ENCODE measurements at places on chromosomes 4 and X.

- DNase-seq: no peak
Observed at GRCh38 chr4:54254915-54255246, 25.8 kb downstream of the PDGFRA start.

- no peak for DNase-seq
Observed at GRCh38 chr4:101178731-101179130, 168.6 kb downstream of the PPP3CA start.

DNA sequence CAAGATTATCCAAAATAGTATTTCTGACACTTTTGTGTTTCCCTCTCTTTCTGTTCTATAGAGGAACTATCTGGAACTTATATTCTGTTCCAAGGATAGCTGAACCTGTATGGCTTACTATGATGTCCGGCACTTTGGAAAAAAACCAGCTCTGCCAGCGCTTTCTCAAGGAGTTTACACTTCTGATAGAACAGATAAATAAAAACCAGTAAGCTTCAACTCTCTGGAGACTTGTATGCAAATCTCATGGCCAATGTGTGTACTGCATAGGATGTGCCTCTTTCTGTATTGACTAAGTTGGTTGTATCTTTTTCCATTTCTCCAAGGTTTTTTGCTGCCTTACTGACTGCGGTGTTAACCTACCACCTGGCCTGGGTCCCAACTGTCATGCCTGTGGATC lies 92.5 kb downstream of the FNIP2 start:
- no peak for DNase-seq

DNA sequence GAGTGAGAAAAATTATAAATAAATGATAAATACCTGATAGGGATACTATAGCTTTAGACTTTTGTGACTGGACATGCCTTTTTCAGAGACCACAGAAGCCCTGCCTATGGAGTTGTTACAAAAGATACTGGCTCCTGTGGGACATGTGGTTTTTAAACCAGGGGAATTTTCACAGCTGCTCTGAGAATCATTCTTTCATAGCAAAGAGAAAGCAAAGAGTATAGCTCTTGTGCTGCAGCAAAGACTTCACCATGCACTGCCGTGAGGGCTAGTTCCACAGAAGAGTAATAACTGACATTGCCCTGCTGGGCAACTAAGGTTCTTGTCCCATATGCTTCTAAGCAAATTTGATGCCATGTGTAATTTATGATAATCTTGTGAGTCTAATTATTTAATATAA lies 98.2 kb downstream of the MAPK10 start:
- DNase-seq: no peak

GRCh38 chrX:94942603-94943002 lies 1268.6 kb downstream of the FAM133A start:
- no peak for DNase-seq

- DNase-seq: peak; percentile 84
Observed at GRCh38 chrX:56788717-56789122, 59.7 kb downstream of the NBDY start.

- DNase-seq: peak; percentile 83
Observed at GRCh38 chrX:40104985-40105834, 7.5 kb upstream of the BCOR start.

DNA sequence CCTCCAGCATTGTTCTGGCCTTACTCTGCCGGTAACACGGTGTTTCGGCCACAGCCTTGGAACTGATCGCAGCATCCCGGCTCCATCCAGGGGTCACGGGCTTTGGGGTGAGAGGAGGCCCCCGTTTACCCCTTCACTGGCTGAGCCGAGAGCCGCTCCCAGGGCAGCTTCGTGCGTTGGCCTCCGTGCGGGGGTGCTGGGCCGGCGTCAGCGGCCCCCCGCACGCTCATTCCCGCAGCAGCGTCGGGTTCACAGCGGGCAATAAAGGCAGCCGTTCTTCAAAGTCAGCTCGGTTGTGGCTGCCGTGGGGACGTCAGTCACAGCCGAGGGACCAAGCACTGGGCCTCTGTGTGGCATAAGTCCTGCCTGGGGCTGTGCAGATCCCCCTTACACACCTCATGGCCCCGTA lies 25.3 kb upstream of the PLCXD1 start:
- DNase-seq: peak; percentile 50

DNA sequence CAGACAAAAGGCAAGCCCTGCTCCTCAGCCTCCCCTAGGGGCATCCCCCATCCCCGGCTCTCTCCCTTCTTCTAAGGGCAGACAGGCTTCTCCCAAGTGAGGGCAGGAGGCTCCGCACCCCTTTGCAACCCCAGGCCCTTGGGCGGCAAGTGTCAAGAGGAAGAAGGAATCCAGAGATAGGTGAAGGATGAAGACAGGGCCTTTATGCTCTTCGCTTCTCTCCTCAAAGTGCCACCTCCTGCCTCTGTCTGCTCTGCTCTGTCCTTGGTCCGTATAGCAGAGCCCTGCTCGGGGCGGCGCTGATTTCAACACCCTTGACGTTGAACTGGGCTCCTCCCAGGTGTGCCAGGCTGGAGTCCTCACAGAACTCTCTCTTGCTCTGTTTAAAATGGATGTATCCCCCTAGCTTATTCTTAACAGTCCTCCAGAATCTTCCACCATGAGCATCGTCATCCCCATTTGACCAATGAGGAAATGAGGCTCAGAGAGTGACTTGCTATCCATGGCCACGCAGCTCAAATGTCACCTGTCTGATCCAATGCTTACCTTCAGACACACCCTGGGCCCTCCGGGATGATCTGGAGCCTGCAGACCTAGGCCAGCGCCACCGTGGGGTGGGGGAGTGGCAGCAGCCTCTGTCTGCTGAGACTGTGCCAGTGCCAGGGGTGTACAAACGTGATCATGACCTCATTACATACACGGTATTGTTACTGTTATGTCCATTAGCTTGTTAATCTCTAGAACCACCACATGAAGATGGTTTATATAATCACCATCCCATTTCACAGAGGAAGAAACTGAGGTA lies 99.8 kb downstream of the PHKA2 start:
- no peak for DNase-seq

GRCh38 chr4:184873054-184873453 lies 47.3 kb upstream of the ACSL1 start:
- no peak for DNase-seq

DNA sequence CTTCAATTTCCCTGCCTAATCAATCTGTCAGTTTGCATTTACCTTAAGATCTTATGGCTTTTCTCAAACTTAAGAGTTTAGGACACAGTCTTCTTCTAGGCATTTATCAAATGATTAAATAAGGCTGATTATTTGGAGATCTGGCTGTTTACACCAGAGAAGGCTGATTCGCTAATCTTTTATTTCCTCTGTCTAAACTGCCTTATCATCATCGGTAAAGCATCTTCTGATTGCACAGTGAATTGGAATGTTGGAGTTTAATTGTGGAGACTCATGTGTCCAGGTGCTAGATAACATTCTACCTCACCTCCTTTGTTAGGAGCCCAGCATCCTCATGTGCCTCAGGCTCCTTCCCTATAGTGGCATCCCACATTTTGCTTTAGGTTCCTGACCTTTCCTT lies 100.3 kb upstream of the DDIT4L start:
- no peak for DNase-seq

DNA sequence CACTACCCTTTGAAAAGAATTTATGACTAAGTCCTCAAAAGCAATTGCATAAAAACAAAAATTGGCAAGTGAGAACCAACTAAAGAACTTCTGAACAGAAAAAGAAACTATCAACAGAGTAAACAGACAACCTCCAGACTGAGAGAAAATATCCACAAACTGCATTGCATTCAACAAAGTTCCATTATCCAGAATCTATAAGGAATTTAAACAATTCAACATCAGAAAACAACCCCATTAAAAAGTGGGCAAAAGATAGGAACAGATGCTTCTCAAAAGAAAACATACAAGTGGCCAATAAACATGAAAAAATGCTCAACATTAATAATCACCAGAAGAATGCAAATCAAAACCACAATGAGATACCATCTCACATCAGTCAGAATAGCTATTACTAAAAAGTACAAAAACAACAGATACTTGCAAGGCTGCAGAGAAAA lies 130.2 kb downstream of the GASK1B start:
- no peak for DNase-seq

GRCh38 chr4:38563707-38564495 lies 100.1 kb upstream of the KLF3 start:
- DNase-seq: no peak

DNA sequence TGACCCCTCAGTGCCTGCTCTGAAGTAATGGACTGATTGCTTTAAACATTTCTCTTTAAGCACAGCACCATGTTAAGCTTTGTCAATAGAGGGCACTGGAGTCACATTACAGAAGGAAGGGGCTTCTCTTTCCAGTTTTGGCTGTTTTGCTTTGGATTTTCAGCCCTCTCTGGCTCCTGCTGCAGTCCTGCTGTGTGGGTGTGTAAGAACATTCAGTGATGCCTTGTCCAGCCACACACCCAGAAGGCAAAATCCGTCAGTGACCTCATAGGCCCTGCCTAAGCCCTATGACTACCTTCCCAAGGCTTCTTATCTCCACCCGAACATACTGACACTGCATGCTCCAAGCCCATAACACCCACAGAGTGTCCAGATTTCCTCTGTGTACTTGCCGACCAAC lies 215.3 kb upstream of the CTSO start:
- no peak for DNase-seq

DNA sequence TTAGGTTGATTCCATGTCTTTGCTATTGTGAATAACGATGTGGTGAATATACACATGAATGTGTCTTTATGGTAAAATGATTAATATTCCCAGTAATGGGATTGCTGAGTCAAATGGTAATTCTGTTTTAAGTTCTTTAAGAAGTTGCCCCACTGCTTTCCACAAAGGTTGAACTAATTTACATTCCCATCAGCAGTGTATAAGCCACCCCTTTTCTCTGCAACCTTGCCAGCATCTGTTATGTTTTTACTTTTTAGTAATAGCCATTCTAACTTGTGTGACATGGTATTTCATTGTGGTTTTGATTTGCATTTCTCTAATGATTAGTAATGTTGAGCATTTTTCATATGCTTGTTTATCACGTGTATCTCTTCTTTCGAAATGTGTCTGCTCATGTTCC lies 503.3 kb downstream of the PCDH18 start:
- no peak for DNase-seq

GRCh38 chr4:55491486-55491885 lies 55.2 kb downstream of the CLOCK start:
- no peak for DNase-seq

DNA sequence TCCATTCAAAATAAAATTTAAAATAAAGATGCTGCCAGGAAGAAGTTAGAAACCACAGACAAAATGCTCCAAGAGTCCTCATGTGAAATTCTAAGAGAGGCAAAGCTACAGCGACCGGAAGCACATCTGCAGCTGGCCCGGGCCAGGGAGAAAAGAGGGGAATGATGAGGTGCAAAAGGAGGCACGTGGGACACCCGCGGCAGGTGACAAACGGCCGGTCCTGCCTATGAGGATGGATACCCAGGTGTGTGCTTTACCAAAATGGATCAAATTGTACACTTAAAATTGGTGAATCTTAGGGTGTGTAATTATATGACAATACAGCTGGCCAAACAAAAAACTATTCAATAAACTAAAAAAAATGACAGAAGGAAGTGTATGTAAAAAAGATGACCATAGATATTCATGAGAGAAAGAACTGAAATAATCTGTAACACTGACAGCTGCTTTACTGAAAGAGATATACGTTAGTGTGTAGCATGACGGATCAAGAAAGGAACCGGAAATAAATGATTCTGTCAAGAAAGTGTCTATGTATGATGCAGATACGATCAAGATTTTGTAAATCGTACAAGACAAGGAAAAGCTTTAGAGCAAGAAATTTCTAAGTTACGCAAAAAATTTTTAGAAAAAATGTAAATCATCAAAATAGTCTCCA lies 29.5 kb downstream of the PPP2R3B start:
- DNase-seq: no peak

GRCh38 chrX:110863883-110864282 lies 68.3 kb upstream of the CHRDL1 start:
- DNase-seq: no peak

GRCh38 chr4:72951147-72951546 lies 118.4 kb downstream of the COX18 start:
- DNase-seq: no peak

- no peak for DNase-seq
Observed at GRCh38 chr4:118036336-118036735, 2.0 kb downstream of the NDST3 start.

DNA sequence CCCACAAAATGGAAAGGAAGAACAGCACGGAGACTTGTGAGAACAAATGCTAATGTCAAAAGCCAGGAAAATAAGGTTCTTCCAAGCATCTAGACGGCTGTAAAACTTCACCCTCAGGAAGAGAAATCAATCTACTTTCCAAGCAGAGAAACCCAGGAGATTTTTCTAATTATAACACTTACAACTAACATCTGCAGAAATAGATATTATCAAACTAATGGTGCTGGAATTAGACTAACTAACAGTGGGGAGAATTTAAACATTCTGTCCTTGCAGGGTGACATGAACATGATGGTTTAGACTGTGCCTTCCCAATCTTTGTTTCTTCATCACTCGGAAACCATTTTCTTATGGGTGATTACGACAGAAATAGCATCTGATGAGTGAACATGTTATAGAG lies 40.3 kb downstream of the SOD3 start:
- no peak for DNase-seq

DNA sequence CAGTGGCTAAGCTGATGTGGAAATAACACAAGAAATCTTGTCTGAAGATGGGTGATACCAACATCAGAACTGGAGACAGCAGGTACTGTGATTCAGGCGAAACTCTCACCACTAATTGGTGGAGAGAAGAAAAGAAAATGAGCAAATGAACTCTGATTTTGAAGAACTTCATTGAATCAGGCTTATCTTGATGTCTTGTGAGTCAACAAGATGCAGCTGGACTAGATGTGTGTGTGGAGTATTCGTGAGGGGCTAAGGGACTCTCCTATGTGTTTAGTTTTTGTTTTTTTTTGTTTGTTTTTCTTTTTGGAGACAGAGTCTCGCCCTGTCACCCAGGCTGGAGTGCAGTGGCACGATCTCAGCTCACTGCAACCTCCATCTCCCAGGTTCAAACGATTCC lies 131.6 kb downstream of the DHRSX start:
- DNase-seq: no peak

- no peak for DNase-seq
Observed at GRCh38 chr4:3808597-3808996, 42.4 kb downstream of the ADRA2C start.

GRCh38 chr4:54946741-54947140 lies 178.7 kb downstream of the KDR start:
- DNase-seq: no peak

GRCh38 chr4:130850019-130850524 lies 1754.1 kb downstream of the C4orf33 start:
- no peak for DNase-seq

GRCh38 chr4:150931005-150931404 lies 84.1 kb downstream of the LRBA start:
- DNase-seq: no peak

DNA sequence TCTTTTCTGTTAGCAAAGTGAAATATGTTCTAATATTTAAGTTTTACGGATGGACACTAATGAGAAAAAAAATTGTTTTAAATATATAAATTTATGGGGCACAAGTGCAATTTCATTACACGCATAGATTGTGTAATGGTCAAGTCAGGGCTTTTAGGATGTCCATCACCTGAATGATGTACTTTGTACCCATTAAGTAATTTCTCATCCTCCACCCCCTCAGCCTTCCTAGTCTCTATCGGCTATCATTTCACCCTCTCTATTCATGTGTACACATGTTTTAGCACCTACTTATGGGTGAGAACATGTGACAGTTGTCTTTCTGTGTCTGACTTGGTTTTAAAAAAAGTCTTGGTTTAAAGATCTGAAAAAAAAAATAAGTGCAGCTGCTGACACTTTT lies 616.0 kb downstream of the IQCM start:
- DNase-seq: no peak

- DNase-seq: no peak
Observed at GRCh38 chr4:184748251-184748652, 14.4 kb upstream of the CENPU start.

Measured in activated CD4-positive, alpha-beta T cell treated with anti-CD3 and anti-CD28 coated beads, Interleukin-2, amount 10 ng/mL, durations not matched to agents 24 days and 14 days (primary cell).